ENCODE measurements at places on chromosomes 13 and 19.

DNA sequence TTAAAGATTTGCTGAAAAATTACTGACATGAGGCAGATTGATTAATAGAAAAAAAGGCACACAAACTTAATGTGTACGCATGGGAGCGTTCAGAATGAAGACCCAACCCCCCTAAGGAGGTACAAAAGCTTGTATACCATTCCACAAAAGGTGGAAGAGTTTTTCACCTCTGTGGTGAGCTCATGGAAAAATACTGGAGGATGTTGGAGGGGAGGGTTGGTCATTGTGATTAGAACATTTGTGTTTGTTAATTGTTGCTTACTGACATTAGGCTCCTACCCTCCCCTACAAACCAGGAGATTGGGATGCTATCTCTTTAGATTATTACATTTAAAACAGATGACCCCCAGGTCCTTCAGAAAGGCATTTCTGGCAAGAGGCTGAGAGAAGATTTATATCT is 1973.3 kb downstream of the OLFM4 start:
- DNase-seq = no peak

DNA sequence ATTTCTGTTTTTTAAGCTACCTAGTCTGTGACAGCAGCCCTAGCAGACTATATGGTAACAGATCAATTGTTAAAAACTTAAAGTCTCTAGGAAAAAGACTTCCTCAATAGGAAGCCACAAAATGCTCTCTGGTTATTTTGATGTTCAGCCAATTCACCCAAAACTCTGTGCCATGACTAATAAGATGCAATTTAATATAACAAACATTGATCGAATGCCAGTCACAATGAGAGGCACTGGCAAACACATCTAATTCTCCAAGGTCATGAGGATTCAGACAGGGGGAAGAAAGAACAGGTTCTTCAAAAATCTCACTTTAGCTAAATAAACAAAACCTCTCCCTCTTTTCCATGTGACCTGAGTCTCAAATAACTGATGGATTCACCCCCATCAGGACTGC is 107.5 kb downstream of the SUCLA2 start:
- DNase-seq = no peak

- DNase-seq = no peak
Observed at GRCh38 chr13:41286370-41286769, 23.0 kb upstream of the MTRF1 start.

DNA sequence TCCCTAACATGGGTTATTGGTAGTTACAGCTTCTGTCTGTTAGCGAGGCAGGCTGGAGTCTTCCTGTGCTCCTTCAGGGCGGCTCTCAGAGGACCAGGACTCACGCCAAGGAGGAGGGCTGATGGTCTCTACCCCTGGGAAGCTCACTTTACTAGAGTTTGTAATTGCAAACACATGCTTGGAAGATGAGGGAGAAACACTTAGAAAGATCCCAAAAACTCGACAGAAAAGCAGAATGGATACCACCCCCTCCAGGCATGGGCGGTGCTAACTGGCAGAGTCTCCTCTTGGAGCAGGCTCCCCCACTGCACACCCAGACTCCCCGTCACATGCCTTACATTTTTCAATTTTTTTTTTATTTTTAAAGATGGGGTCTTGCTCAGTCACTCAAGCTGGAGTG is 62.0 kb downstream of the PARP4 start:
- DNase-seq = no peak

GRCh38 chr19:31351056-31351854 is 2.0 kb upstream of the TSHZ3 start:
- no peak for DNase-seq

GRCh38 chr19:4576016-4576933 is 16.8 kb upstream of the SEMA6B start:
- peak; percentile 71 for DNase-seq

DNA sequence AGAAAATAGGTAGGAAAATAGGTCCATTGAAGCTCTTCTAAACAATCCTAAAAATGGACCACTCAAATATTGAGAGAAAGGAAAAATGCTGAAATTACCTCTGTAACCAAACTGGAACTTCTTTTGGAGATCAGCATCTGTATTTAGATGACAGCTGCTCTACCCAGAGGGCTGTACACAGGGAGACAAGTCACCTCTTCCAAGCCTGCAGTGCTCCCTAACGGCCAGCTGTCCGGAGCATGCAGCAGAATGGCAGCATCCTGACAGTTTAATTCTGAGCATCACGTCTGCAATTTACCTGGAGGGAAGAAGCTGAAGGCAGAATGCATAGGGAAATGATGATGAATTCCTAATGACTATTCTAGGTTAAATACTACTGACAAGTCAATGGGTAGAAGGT is 62.8 kb upstream of the DIAPH3 start:
- no peak for DNase-seq

DNA sequence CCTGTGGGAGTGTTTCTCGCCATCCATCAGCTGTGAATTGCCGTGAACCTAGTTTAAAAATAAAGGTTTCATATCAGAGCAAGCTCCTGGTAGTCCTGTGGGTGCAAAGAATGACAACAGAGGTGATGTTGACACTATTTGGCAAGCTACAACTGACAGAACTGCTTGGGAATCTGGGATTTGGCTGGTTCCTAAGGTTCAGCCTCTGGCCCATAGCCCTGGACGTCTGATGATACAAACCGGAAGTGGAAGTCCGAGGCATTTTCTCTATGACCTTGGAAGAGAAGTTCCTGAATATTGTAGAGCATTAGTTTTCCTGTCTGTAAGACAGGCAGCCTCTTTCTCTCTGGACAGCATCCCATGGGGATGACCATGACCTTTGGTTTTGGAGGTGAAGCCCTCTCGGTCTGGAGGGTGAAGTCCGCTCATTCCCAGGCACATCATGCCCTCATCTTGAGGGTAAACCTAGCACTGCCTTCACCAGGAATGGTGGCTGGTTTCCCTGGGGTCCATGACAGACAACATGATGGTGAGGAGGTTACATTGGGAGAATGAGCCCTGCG is 29.1 kb downstream of the GATAD2A start:
- no peak for DNase-seq

GRCh38 chr19:40414542-40415535 is 1.7 kb upstream of the PRX start:
- no peak for DNase-seq

All from stimulated activated CD4-positive, alpha-beta T cell treated with anti-CD3 and anti-CD28 coated beads, Interleukin-12 subunit alpha, Interleukin-12 subunit beta, amount 100 ng/mL, for 4 hours (primary cell).